ENCODE measurements at places on chromosomes 16 and 17.

- DNase-seq: no peak
These were observed 13.0 kb downstream of the HYDIN start for GRCh38 chr16:71217506-71217905.

GRCh38 chr16:89268987-89269735, 51.7 kb downstream of the ZNF778 start:
- DNase-seq: no peak

DNA sequence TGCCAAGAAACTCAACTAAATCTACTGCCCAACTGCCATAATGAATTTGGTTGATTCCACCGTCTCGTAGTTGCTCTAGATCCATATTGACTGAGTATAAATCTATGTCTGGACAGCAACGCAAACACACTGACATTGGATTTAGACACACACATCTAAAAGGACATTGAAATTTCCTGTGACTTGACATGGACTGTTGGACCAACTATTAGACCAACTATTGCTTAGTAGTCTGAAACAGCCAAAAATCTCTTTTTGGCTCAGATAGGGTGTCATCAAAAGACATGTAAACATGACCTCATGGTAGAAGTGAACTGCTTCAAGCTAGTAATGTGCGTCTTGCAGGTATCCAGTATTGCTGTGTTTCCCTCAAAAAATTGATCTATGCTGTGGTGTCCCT, 31.3 kb downstream of the KIAA0513 start:
- DNase-seq: no peak

- DNase-seq: peak; percentile 94
These were observed 23.6 kb upstream of the KRT17 start for GRCh38 chr17:41647940-41648410.

DNA sequence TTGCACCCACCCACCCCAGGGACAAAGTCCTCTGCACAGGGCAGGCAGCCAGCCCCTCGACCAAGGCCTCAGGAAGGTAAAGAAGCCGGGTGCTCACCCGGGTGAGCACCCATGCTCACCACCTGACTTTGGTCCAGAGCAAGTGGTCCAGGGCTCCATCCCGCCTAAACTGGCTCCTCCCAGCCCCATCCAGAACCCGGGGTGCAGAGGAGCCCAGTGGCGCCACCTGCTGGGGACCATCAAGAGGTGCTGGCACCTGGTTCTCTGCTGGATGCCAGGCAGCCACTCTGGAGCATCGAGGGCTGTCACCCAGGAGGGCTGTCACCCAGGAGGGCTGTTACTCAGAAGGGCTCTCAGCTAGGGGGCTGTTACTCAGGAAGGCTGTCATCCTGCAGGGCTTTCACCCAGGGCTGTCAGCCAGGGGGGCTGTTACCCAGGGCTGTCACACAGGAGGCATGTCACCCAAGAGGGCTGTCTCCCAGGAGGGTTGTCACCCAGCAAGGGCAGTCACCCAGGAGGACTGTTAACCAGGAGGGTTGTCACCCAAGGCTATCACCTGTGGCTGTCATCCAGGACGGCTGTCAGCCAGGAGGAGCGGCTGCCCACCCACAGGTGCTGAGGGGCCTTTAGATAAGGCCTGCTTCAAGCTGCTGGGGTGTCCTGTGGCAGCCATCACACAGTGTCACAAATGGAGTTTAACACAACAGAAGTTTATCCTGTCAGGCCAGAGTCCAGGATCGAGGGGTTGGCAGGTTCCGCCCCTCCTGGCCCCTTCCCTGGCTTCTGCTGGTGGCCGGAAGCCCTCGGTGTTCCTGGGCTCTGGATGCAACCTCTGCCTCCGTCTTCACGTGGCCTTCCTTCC, 98.5 kb downstream of the TNFRSF13B start:
- peak; percentile 63 for DNase-seq

GRCh38 chr16:85857406-85857805, 41.6 kb upstream of the IRF8 start:
- DNase-seq: peak; percentile 9

- no peak for DNase-seq
These were observed 9.8 kb downstream of the ADAM11 start for GRCh38 chr17:44768505-44769142.

GRCh38 chr17:80133626-80133970, 13.3 kb downstream of the EIF4A3 start:
- no peak for DNase-seq

GRCh38 chr16:86365513-86366273, 144.6 kb upstream of the FOXF1 start:
- no peak for DNase-seq

GRCh38 chr16:9135797-9136196, 44.4 kb downstream of the HAPSTR1 start:
- DNase-seq: no peak

GRCh38 chr17:20009302-20010098, at the start of gene SPECC1:
Gene SPECC1 (plus strand): TSS chr17:20009359. CDS start chr17:20096652, 87,293 bp downstream.
- peak; percentile 88 for DNase-seq

- DNase-seq: no peak
These were observed 8.3 kb downstream of the CBFA2T3 start for GRCh38 chr16:88968589-88969280.

Data from stimulated activated CD4-positive, alpha-beta T cell treated with anti-CD3 and anti-CD28 coated beads, Interleukin-2, amount 100 ng/mL, for 24 hours (primary cell).